ENCODE measurements at places on chromosomes 7 and 10. TPM values are rescaled to one million over a fixed set of nuclear protein-coding genes. Genes with fewer than 3 reads are reported as not detected.

- DNase-seq: no peak
These were observed 31.8 kb downstream of the SVOPL start for GRCh38 chr7:138669364-138669763.

DNA sequence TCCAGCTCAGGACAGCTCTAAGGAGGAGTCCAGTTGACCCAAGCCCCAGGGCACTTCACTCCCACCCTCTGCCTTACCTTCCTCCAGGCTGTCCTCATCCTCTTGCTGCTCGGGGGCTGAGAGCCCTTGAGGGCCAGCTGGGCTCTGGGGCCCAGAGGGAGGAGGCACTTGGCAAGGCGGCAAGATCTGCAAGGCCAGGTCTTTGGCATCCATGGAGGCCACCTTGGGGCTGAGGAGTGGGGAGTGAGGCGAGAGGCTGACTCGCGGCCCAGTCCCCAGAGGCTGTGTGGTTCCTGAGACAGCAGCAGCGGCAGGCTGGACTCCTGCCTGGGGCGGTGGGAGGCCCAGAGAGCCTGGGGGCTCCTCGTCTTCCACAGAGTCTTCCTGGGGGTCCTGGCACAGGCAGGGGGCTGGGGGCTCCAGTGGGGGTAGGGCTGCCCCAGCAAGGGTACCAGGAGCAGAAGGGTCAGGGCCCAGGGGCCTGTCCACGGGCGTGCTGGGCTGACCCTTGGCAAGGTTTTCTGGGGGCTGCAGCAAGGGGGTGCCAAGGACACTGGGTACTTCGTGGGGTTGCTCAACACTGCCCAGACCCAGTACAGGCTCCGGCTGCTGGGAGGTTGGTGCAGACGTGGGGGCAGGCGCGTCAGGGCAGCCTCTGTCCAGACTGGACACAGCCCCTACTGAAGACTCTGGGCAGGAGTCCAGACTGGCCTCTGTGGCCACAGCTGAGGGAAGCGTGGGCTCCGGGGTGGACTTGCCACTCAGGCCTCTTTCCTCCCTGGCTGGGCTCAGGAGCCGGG, 6.5 kb downstream of the NACAD start:
- DNase-seq: no peak

DNA sequence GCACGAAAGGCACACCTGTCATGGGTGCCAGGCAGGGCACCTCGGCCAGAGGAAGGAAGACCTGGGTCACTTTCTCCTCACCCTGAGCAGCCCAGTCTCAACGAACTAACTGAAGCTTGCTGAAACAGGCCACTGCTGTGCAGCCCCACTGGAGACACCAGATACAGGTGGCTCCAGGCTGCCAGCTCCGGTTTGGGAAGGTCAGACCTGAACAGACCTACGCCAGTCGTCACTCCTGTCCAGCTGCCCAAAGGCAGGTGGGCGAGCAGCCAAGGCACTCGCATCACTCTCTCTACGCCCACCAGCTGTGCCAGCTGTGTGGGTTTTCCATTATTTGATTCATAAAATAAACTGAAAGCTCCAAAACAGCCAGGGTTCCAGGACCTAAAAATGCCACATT, 256.1 kb downstream of the ZMYND11 start:
- no peak for DNase-seq

- no peak for DNase-seq
These were observed 2.3 kb downstream of the DDIT4 start for GRCh38 chr10:72276013-72276387.

- DNase-seq: no peak
These were observed 7.7 kb downstream of the MMD2 start for GRCh38 chr7:4951304-4951703.

DNA sequence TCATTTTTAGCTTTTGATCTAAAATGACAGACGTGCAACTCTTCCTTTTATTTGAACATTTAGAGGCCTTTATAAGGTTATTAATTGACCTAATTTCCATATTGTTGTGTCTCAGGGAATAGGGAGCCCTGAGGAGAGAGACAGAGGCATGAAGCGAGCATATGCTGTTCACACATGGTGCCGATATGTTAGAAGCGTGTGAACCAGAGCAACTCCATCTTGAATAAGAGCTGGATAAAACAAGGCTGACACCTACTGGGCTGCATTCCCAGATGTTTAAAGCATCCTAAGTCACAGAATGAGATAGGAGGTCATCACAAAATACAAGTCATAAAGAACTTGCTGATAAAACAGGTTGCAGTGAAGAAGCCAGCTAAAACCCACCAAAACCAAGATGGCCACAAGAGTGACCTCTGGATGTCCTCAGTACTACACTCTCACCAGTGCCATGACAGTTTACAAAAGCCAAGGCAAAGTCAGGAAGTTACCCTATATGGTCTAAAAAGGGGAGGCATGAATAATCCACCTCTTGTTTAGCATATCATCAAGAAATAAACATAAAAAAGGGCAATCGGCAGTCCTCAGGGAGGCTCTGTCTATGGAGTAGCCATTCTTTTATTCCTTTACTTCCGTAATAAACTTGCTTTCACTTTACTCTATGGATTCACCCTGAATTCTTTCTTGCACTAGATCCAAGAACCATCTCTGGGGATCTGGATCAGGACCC, 80.1 kb downstream of the SEC61G start:
- DNase-seq: no peak

GRCh38 chr7:18445483-18445882, 50.1 kb upstream of the HDAC9 start:
- no peak for DNase-seq

DNA sequence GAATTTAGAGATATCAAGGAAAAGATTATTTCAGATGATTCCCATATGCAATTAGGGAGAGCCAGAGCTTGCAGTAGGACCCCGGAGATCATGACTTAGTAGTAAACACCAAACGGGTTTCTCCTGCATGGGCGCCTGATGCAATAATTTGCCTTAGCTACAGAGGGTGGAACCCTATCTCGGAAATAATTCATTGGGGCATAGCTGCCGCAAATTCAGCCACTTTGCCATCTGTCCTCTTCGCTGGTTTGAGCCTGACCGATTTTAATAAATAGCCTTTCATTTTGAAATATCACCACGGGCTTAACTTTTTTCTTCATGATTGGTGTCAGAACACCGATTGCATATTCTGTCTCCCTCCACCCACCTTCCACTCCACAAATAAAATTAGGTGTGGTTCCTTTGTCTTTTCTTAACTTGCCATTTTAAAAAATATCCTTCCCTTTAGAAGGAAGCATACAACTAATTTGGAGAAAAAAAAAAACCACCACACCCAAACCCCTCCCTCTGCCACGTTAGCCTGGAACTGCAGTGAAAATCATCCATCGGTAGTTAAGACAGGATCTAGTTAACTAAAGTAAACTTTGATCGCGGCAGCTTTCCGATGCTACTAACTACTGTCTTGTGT, 1.4 kb downstream of the GARS1 start:
- DNase-seq: no peak

GRCh38 chr10:15802375-15802949, 57.8 kb downstream of the MINDY3 start:
- DNase-seq: no peak

GRCh38 chr10:31697271-31698180, 231.1 kb downstream of the ARHGAP12 start:
- no peak for DNase-seq

GRCh38 chr7:121879544-121879943, 6.6 kb downstream of the PTPRZ1 start:
- DNase-seq: no peak

DNA sequence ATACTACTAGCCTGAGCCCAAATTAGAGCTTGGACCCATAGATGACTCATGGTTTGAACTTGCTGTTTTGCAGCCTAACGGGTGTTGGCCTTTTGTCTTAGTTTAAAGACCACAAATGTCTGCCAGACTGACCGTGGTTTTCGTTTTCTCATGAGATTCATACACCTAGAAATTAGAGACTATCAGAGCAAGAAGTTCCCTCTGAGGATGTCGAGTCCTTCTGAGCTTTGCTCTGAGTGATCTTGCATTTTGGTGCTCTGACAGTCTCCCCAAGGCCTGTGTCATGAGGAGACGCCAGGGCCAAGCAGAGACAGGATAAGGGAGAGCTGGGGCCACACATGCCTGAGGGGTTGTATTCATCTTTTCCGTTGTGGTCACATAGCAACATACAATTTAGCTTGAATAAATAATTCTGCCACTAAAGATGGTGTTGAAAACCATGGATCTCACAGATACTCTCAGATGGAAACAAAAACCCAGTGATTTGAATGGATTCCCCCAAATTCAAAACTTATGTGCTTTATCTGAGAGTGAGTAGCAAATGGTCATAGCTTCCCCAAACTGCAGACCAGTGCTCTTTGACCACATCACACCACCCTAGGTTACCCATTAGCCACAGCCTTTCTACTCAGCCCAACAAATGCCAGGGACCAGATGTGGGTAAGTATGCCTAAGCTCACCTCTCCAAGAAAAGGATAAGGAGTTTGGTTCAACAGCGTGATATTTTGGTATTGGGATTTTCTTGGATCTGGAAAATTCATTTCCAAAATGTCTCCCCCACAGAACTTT, 762.0 kb upstream of the IGFBP3 start:
- no peak for DNase-seq

- no peak for DNase-seq
These were observed 722.6 kb downstream of the GRID1 start for GRCh38 chr10:85643845-85644525.

The ZNF777 gene
- polyA plus RNA-seq: 1.4 TPM

The CABCOCO1 gene
- polyA plus RNA-seq: not detected

The FGF8 gene
- not detected for polyA plus RNA-seq

The NUDT13 gene
- polyA plus RNA-seq: not detected

The XRCC2 gene
- 0.36 TPM for polyA plus RNA-seq

The TAS2R60 gene
- polyA plus RNA-seq: not detected

The MINPP1 gene
- 5.5 TPM for polyA plus RNA-seq

The PCLO gene
- polyA plus RNA-seq: not detected

The CLEC5A gene
- not detected for polyA plus RNA-seq

The DKK1 gene
- polyA plus RNA-seq: not detected

The SPDYE11 gene
- polyA plus RNA-seq: 0.45 TPM

The GIMAP7 gene
- 0.36 TPM for polyA plus RNA-seq
